ENCODE measurements at places on chromosomes 16 and 17.

DNA sequence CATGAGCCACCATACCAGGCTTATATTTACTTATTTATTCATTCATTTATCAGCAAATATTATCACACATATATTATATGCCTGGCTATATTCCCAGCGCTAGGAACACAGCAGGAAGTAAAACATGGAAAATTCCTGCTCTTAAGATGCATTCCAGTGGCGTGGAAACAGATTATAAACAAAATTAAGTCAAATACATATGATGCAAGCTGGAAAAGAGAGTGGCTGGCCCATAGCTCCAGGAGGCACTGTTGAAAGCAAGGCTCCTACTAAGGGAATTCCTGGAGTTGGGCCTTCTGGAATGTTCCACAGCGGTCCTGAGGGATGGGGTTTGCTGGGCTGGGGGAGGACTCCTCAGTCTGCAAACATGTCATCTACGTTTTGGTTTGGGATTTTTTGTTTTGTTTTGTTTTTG is 18.4 kb downstream of the ADCY9 start:
- DNase-seq, result no peak

GRCh38 chr16:79021991-79022630 is 578.4 kb downstream of the MAF start:
- DNase-seq, result no peak

DNA sequence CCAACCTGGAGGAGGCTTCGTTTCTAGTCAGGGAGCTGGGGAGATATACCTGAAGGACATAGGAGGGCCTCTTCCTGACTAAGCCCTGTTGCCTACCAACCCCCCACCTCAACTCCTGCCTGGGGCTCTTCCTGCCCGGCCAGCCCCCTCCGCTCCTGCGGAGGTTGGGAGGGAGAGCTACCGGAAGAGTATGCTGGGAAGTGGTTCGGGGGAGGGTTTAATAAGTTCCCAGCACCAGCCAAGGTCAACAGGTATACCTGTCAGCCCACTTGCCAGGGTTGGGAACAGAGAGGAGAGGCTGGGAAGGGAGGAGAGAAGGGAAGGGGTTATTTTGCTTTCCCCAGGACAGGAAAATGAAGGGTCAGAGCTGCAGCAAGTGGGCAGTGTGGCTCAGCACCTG is 4.7 kb downstream of the PPP1R1B start:
- DNase-seq, result no peak

DNA sequence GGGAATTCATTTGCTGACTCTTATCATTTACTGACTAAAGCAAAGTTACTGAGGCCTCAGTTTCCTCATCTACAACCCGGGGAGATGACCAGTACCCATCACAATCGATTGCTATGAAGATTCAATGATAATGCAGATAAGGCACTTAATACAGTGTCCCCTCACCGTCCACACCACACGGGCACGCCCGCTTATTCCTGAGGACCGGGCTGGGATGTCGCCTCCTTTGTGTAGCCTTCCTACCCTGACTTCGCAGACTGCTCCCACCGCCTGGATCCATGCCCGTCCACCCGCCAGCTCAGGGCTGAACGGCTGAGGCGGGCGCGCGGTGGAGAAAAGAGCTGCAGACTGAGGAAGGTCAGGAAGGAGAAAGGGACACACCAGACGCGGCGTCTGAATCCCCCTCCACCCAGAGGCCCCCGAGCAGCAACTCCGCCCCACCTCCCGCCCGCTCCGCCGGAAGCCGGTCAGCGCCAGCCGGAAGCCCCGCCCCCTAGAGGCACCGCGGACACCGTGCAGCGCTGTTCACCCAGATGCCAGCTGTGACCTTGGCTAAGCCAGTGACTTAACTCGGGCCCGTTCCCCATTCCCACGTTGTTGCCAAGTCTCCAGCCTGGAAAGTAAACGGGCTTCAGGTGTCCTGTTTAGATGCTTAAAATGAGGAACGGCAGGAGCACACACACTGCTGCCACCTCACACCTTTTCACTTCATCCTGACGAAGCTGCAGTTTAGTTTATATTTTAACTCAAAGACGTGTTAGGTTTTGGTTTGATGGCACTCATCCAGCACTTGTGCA is at the start of gene KRABD2:
KRABD2 (minus strand) TSS at position 434 of the 797 bp plus-strand sequence.
- DNase-seq, result peak; percentile 85

GRCh38 chr16:1640261-1640941 is 28.2 kb downstream of the CRAMP1 start:
- DNase-seq, result no peak

DNA sequence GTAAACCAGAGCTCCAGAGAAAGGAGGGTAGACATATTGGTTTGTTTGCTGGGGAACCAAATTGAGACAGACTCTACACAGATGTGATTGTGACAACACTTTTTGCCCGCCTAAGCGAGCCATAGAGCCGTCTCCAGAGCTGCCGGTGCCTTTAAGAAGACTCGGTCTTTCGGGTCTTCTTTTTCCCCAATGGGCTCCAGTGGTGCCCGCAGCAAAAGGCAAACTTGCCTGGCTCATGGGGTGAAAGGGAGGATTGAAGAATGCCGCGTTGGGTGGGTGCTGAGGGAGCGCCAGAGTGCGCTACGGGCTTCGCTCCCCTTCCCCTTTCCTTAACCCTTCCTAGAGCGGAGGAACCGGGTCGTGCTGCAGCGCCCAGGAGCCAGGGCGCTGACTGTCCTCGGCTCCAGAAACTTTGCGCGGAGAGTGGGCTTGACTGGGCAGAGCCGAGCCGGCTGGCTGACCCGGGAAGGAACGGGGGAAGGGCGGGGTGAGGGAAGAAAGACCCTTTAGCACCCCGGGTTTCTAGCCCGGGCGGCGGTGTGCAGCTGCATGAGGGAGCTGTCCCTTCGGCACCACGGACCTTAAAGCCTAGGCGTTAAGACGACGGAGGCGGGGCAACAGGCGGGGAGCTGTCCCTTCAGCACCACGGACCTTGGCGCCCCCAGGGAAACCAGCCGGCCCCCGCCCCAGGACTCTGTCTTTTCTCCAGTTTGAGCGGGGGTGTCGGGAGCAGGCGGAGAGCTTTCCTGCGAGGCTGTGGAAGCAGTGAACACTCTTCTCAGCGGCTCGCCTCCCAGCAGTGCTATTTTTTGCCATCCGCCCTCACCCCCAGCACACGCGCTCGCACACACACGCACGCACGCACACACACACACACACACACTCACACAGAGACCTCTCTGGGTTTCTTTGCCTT is at the start of gene CACNG3:
CACNG3 (plus strand) TSS at position 880 of the 916 bp plus-strand sequence. CDS start 420 bp downstream, outside the sequence.
- peak; percentile 12 for DNase-seq

- DNase-seq, result no peak
These were observed 58.1 kb downstream of the SOCS3 start for GRCh38 chr17:78301821-78302213.

DNA sequence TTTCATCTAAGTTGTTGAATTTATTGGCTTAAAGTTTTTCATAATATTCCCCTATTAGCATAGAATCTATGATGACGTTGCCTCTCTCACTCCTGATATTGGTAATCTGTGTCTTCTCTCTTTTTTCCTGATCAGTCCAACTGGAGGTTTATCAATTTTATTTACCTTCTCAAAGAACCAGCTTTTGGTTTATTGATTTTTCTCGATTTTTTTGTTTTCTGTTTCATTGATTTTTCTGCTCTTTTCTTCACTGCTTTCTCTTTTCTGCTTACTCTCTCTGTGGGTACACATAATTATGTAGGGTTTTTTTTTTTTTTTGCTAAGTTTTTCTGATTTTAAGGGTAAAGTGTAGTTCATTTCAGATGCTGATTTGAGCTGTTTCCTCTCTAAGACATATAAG is 29.7 kb downstream of the MRTFB start:
- DNase-seq, result no peak

DNA sequence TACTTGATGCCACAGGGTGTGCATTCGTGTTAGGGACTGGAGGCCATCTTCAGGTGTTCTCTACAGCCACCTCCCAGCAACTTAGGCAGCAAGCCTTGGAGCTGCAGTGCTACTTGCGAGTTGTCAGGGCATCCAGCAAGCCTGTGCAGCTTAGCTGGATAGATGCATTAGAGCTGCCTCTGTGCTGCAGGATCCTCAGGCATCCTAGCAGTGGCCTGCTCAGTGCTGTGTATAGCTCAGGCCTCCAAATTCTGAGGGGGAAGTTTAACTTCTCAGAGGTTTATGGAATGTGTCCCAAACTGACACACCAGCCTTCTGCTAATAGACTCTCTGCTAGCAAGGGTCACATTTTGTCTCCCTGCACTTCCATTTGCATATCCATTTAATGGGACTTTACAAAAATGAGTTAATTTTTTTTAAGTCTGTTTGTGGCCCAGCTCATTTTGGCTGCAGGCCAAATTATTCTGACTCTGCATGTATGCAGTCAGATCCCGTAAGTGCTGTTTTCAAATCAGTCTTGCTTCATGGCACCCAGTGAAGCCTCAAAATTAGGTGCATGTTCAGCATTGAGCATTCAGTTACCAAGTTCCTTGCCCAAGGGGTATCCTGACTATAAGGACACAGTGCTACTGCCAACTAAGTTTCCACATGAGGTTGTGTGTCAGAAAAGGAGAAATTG is 6.8 kb downstream of the GABARAPL2 start:
- no peak for DNase-seq

GRCh38 chr17:39632153-39632941 is 4.6 kb upstream of the STARD3 start:
- no peak for DNase-seq

GRCh38 chr17:62999736-63000135 is 33.7 kb downstream of the TANC2 start:
- DNase-seq, result no peak

- no peak for DNase-seq
These were observed 1.3 kb downstream of the TRAF7 start for GRCh38 chr16:2156849-2157224.

DNA sequence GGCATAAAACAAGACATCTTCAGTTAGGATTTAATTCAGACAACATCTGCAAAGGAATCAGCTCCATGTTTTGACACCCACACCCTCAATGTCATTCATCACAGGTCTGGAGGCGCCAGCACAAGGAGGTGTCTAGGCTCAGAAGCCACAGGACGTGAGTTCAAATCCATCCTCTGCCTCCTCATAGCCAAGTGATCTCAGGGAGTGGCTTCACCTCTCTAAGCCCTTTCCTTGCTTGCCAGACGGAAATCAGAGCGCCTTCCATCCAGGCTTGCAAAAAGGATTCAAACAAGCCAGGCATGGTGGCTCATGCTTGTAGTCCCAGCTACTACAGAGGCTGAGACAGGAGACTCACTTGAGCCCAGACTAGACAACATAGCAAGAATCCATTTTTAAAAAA is 84.6 kb downstream of the GSG1L start:
- DNase-seq, result no peak

- no peak for DNase-seq
These were observed 25.1 kb upstream of the ADGRG1 start for GRCh38 chr16:57603115-57604024.

DNA sequence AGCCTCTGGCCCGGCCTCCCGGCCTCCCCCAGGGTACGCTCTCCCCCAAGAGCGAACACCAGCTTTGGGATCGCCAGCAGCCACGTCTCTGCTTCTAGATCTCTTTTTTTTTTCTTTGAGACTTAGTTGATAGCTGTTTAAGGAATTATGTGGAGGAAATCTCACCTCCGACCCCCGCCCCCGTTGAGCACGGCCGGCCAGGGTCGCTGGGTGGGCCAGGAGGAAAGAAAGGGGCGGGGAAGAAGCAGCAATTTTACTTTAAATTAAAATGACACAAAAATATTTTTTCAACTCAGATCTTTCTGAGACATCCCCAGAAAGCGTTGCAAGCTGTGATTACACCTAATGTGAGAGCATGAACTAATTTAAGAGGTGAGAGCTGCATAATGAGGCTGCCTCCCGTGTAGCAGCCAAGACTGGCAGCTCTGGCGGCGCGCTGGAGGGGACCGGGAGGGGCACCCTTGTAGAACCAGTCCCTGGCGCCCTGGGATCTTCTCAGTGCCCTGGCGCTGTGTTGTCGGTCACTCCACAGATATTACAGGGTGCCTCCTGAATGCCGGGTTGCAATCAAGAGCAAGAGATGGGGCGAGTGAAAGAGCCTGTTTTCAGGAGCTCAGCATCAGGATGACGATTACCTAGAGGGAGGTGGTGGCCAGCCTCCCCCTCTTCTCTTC is 1.9 kb upstream of the CBLN1 start:
- DNase-seq, result no peak

DNA sequence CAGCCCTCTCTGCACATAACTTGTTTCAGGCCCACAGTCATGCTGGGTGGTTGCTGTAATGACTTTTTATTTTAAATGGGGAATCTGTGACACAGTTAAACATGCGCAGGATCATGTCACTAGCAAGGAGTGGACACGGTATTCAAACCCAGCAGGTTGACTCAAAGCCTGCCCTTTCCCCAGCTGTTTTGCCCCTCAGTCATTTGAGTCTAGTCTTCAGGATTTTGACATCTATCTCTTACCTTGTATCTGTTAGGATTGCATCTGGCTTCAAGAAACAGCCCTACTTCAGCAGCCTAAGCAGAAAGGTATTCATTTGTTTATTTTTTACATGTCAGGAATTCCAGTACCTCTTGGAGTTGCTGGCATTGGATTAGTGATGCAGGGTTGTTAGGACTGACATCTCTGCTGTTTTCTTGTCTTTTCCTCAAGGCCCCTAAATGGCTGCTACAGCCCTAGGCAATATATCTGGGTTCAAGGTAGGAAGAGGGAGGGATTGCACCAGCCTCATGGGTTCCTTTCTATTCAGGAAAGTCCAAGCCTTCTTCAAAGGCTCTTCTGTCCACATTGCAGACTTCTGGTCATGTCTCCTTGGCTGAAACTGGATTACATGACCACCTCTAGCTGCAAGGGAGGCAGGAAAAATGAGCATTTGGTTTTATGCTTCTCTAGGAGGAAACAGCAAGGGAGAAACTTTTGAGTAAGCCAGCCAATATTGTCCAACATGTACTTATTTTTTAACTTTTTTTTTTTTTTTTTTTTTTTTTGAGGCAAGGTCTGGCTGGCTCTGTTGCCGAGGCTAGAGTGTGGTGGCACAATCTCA is 22.8 kb downstream of the ABCC1 start:
- DNase-seq, result no peak

DNA sequence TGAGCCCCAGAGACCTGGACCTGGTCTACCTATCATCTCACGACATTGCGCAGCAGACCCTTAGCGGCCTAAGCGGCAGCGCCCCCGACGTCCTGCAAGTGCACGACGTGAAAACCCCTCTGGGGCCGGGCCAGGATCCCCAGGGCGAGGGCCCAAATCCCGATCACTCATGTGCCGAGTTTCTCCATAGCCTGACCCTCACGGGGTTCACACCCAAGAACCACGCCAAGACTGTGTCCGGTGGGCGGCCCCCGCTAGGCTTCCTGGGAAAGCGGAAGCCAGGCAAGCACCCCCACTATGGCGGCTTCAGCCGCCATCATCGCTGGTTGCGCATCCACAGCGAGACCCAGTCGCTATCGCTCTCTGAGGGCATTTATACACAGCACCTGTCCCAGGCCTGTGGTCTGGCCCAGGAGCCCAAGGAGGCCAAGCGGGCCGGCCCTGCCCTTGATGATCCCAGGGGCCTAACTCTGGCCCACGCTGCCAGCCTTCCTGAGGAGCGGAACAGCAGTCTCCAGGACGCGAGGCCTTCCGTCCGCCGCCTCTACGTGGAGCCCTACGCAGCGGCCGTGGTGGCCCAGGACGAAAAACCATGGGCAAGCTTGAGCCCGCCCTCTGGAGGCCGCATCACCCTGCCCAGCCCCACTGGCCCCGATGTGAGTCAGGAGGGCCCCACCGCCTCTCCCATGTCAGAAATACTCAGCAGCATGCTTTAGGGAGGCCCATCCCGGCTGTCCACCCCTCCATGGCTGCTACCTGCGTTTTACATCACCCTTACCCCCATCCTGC is 82.8 kb upstream of the NOG start:
- no peak for DNase-seq

Data from stimulated activated CD8-positive, alpha-beta memory T cell treated with anti-CD3 and anti-CD28 coated beads, Interleukin-12 subunit alpha, Interleukin-12 subunit beta, amount 100 ng/mL, for 1 hour (primary cell).